Amniotic epithelial cell (primary cell): ENCODE measurements at places on chromosomes 3 and 15.

- peak; percentile 57 for DNase-seq
Measured at GRCh38 chr3:105334138-105334882, 32.4 kb upstream of the ALCAM start.

DNA sequence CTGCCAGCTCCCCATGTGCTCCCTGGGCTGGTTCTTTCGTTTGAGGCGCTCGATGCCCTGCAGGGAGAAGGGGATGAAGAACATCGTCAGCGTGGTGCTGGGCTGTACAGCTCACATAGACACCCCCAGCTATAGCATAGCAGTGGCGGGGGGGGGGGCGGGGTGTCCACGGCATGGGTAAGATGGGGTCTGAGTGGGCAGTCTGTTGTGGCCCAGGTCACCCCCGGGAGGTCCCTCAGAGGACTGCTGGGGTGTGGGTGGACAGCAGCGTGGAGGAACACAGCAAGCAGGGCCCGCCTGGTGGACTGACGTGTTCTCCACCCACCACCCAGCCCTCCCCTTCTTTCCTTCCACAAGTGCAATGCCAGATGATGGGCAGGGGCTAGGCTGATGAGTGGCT lies 43.7 kb downstream of the TGM4 start:
- no peak for DNase-seq

DNA sequence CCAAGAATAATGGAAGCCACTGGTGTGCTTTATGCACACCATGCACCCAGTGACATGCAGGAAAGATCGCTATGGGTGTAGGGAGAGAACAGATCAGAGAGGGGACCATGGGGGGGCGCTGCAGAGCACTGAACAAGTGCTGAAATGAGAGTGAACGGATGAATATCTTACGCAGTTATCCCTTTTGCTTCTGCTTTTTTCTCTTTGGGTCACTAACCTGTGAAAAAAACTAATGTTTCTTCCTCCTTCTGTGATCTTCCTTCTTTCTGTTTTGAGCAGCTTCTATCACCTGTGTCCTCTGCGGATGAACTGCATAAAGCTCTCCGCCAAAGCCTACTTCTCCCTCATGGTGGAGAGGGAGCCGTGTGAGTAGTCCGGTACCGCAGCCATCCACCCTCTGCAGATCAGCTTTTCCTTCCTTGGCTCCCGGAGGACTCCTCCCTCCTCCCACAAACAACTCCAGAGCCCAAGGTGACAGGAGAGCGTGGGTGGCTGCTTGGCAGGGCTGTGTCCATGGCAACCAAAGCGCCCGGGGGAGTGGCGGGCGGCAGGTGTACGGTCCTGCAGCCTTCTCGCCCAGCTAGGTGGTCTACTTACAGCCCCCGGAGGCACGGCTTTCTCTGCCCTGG lies 106.2 kb downstream of the DGKG start:
- DNase-seq: no peak

GRCh38 chr3:150030841-150031240 lies 60.1 kb upstream of the PFN2 start:
- DNase-seq: peak; percentile 75

- peak; percentile 91 for DNase-seq
Measured at GRCh38 chr3:33061782-33062181, 35.2 kb downstream of the GLB1 start.

GRCh38 chr15:64004056-64004455 lies 42.2 kb downstream of the DAPK2 start:
- no peak for DNase-seq

DNA sequence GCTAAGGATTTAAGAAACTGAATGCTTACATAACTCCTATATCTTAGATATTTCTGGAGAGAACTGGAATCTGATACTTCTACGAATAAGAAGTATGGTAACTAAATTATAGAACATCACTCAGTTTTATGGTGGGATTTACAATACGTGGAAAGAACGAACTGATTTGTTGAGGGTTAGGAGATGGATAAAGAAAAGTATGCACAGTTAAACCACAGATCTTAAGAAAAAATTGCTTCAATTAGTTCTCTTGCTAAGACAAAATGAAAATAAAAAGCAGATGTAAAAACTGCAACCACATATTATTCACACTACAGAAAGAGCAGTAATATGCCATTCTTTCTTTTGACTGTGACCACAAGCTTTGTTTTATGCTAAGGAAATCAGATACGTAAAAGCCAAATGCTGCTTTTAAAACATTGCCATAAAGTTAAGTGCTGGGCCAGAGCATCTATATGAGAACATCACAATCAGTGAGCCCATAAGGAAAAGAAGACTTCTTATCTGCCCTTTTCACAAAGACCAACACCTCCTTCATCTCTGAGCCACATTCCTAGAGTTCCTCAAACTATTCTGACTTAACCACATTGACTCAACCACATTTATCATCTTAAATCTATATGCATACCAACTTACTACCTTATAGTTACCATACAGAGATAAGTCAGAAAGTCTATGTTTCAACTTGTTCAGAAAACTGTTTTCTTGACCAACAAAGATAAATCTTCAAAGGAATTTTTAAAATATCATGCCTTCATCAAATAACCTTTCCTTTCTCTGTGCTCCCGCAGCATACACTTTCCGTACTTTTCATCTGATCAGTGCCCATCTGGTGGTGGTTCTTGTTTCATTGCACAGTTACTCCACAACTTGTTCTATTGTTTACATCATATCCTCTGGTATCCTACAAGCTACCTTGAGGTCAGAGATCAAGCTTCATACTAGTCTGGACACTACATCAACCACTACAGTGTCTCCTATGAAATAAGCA lies 61.7 kb downstream of the FSIP1 start:
- peak; percentile 77 for DNase-seq
